Activated CD4-positive, alpha-beta T cell treated with anti-CD3 and anti-CD28 coated beads, Interleukin-2, amount 50 U/mL, for 48 hours (primary cell): ENCODE measurements at places on chromosomes 1 and 21.

GRCh38 chr21:35139382-35139715, 90.2 kb upstream of the RUNX1 start:
- no peak for DNase-seq

DNA sequence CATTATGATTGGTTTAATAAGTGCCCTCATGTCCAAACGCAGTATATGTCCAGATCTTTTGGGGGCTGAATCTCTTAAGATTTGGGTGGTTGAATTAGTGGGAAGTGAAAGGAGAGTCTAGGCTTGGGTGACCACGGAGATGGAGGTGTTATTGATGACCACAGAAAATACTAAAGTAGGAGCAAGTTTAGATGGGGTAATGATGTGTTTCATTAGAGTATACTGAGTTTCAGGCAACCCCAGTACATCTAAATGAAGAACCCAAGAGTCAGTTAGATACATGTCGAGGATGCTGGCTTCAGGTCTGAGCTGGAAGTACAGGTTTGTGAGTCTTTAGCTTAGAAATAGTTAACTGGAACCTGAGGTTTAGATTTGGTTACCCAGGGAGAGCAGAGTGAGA, 6.5 kb upstream of the ZZZ3 start:
- DNase-seq, result no peak

DNA sequence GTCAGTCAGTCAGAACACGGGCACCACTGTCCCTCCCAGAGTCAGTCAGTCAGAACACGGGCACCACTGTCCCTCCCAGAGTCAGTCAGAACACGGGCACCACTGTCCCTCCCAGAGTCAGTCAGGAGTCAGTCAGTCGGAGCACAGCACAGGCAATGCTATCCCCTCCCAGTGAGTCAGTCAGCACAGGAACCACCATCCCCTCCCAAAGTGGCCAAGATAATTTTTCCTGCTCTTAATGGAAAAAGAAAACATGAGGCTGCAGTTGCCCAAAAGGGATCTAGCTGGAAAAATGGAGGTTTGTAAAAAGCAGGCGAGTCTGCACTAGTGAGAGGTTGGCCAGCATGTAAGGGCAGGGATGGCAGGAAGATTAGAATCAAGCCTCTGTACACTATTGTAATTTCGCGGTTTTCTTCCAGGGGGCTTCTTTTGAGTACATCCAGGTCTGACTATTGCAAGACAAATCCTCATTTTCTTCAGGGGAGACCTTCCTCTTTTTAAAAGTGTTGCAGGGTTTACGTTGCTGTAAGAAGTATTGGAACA, 213.8 kb downstream of the SIPA1L2 start:
- DNase-seq, result no peak

- DNase-seq, result no peak
These were observed 113.9 kb downstream of the ATP5PO start for GRCh38 chr21:33801424-33802405.

GRCh38 chr1:113519556-113519955, 129.2 kb downstream of the MAGI3 start:
- no peak for DNase-seq

DNA sequence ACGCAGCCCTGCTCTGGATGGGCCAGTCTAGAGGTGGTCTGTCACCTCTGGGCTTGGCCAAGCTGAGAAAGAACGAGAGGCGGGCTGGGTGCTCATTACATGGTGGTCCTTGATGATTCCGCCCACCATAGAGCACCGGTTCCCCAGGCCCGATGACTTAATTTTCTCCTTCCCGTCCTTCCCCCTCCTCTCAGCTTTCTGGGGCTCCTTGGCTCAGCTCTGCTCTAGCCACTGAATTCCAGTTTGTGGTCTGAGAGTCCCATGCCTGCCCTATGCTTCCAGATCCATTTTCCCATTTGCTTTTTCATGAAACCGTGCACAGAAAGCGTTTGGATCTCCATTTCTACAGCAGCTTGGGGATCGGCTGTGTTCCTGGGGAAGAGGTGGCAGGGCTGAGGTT, 318.5 kb upstream of the C1orf174 start:
- no peak for DNase-seq

DNA sequence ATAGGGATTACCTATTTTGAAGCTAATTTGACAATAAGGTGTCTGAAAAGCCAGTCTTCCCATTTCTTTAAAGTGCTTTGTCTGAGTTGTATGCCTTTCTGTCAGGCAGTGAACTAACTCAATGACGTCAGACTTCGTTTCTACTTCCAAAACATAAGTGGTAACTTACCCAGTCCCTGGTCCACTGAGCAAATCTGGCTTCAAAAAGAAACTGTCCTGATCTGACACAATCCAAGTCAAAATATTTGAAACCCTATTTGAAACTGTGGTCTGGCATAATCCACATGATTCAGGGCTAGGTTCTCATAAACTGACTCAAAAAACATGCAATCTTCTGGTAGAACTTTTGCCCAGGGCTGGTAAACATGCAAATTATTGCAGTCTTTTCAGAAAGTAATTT, 34.0 kb downstream of the DIRAS3 start:
- DNase-seq, result no peak

DNA sequence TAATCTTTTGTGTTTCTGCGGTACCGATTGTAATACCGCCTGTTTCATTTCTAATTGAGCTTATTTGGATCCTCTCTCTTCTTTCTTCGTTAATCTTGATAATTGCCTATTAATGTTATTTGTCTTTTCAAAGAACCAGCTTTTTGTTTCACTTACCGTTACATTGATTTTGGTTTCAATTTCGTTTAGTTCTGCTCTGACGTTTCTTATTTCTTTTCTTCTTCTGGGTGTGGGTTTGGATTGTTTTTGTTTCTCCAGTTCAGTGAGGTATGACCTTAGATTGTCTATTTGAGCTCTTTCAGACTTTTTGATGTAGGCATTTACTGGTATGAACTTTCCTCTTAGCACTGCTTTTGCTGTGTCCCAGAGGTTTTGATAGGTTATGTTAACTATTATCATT, 9.4 kb downstream of the OR2M2 start:
- DNase-seq, result no peak

- DNase-seq, result no peak
These were observed 104.8 kb upstream of the GRIK1 start for GRCh38 chr21:30044447-30045064.

DNA sequence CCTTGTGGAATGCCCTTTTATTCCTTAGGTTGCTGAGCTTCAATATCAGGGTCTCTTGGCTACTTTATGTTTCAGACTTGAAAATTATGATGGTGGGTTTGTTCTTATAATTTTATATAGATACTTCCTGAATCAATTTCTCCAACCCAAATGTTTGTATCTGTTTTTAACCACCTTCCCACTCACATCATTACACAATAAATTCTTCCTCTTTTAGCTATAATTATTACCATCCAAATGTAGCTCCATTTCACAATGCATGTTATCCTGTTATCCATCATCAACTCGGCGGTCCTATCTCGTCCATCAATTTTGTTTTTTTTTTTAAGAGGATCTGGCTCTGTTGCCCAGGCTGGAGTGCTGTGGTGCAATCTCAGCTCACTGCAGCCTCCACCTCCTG, 357.6 kb upstream of the ZP4 start:
- DNase-seq, result no peak

- DNase-seq, result no peak
These were observed 134.7 kb downstream of the KAZN start for GRCh38 chr1:14733048-14733778.

- DNase-seq, result no peak
These were observed 618 bp downstream of the SH3BGR start for GRCh38 chr21:39452207-39452969.

DNA sequence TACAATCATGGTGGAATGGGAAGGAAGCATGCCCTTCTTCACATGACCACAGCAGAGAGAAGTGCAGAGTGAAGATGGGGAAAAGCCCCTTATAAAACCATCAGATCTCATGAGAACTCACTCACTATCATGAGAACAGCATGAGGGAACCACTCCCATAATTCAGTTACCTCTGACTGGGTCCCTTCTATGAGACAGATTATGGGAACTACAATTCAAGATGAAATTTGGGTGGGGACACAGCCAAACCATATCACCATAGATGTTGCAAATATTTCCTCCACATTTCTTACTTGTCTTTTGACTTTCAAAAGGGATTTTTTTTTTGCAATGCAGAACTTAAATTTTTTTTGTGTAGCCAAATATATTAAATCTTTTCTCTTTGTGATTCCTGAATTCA, 14.8 kb downstream of the SH3BGR start:
- DNase-seq, result no peak

- DNase-seq, result no peak
These were observed 66.9 kb upstream of the TINAGL1 start for GRCh38 chr1:31509124-31510072.

GRCh38 chr1:202106340-202107254, 16.1 kb upstream of the GPR37L1 start:
- no peak for DNase-seq
